Activated CD4-positive, alpha-beta T cell treated with anti-CD3 and anti-CD28 coated beads for 36 hours (primary cell): ENCODE measurements at places on chromosomes 1 and 21.
A peak's percentile ranks its signal among the peaks of the same experiment; 100 is the strongest.

DNA sequence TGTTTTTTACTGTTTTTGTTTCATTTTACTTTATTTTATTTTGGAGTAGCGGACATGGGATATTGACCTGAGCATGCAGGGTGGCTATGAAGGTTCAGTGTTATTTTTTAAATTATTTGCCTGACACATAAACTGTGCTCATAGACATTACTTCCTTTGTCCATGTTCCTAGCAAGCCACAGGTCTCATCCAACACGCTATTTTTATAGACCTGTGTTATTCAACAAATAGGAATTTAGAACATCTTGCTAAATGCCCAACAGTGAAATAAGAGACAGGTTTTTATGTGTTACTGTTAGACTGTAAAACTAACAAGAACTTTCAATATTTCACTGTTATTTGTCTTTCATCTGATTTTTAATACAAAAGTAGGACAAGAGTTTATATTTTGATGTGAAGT lies 756.4 kb downstream of the KCNT2 start:
- no peaks in the 10 kb centered on the region for H3K27me3 ChIP-seq
- H3K4me1 ChIP-seq, result no peaks in the 10 kb centered on the region
- H3K27ac ChIP-seq, result no peak overlapping the region
- no peak for DNase-seq
- no peak overlapping the region for H3K4me3 ChIP-seq

DNA sequence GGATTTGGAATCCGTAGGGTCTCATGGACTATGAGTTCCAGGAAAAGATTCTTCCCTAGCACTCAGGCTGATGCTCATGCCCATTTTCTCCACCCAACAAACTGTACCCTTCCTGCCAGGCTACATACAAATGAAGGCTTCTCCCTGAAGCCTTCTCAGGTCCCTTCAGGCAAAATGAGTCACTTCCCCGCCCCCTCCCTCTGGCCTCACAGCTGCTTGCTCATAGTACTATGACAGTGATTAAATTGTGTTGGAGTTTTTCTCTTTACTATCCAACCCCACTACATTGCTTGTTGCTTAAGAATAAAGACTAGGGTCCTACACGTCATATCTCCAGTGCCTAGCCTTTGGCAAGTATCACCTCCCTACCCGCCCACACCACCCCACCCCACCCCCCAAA lies 207.6 kb upstream of the NFIA start:
- H3K4me3 ChIP-seq, result no peak overlapping the region
- H3K27ac ChIP-seq, result no peak overlapping the region
- H3K36me3 ChIP-seq, result no peaks in the 10 kb centered on the region
- peaks cover 7% of the 10 kb centered on the region for H3K4me1 ChIP-seq
- peak; percentile 66 for DNase-seq

GRCh38 chr1:205668951-205669340 lies 11.4 kb downstream of the SLC45A3 start:
- H3K36me3 ChIP-seq, result no peaks in the 10 kb centered on the region
- H3K4me1 ChIP-seq, result no peaks in the 10 kb centered on the region
- H3K27ac ChIP-seq, result no peak overlapping the region
- no peak for DNase-seq

- no peak overlapping the region for H3K27ac ChIP-seq
- peaks cover 8% of the 10 kb centered on the region for H3K36me3 ChIP-seq
- peaks cover 3% of the 10 kb centered on the region for H3K4me1 ChIP-seq
- DNase-seq, result peak; percentile 23
- H3K27me3 ChIP-seq, result no peaks in the 10 kb centered on the region
Observed at GRCh38 chr1:155607708-155608107, 2.3 kb upstream of the MSTO1 start.

DNA sequence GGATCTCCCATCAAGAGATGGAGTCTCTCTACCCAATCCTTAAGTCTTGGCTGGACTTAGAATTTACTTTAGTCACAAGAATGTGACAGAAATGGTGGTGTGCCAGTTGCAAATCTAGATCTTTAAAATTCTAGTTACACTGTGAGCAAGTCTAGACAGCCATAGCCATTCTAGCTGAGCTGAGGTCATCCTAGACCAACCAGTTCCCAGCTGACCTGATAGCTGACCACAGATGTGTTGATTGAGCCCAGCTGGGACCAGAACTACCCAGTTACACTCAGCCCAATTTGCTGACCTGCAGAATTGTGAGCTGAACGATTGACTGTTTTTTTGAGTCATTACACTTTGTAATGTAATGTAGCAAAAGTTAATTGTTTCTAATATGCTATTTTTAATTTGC lies 251.8 kb downstream of the ADGRL2 start:
- no peaks in the 10 kb centered on the region for H3K27me3 ChIP-seq
- H3K4me3 ChIP-seq, result no peak overlapping the region
- H3K36me3 ChIP-seq, result no peaks in the 10 kb centered on the region
- no peak overlapping the region for H3K27ac ChIP-seq

- DNase-seq, result no peak
- H3K36me3 ChIP-seq, result peaks cover 55% of the 10 kb centered on the region
- H3K27me3 ChIP-seq, result no peaks in the 10 kb centered on the region
- H3K4me3 ChIP-seq, result no peak overlapping the region
- peaks cover 64% of the 10 kb centered on the region for H3K4me1 ChIP-seq
Observed at GRCh38 chr1:32195972-32196823, 4.2 kb upstream of the CCDC28B start.
